Stimulated activated CD4-positive, alpha-beta T cell treated with anti-CD3 and anti-CD28 coated beads, Interleukin-15, amount 100 ng/mL, for 1 hour (primary cell): ENCODE measurements at places on chromosomes 6 and 20.

DNA sequence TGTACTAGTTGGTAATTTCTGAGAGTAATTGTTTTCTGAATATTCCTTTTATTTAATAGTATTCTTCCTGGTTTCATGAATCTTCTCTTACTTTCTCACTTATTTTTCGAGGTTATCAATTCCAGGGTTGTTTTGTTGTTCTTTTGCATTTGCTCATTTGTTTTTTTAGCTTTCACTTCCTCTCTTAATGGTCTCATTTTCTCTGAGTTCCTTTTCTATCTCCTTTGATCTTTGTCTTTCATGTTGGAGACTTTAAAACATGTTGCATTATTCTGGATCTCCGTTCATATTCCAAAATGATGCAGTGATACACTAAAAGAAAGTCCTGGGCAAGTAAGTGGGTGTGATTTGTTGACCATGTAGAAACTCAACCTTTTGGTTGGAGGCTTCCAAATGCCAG is 345.3 kb upstream of the SLC35B3 start:
- no peak for DNase-seq

DNA sequence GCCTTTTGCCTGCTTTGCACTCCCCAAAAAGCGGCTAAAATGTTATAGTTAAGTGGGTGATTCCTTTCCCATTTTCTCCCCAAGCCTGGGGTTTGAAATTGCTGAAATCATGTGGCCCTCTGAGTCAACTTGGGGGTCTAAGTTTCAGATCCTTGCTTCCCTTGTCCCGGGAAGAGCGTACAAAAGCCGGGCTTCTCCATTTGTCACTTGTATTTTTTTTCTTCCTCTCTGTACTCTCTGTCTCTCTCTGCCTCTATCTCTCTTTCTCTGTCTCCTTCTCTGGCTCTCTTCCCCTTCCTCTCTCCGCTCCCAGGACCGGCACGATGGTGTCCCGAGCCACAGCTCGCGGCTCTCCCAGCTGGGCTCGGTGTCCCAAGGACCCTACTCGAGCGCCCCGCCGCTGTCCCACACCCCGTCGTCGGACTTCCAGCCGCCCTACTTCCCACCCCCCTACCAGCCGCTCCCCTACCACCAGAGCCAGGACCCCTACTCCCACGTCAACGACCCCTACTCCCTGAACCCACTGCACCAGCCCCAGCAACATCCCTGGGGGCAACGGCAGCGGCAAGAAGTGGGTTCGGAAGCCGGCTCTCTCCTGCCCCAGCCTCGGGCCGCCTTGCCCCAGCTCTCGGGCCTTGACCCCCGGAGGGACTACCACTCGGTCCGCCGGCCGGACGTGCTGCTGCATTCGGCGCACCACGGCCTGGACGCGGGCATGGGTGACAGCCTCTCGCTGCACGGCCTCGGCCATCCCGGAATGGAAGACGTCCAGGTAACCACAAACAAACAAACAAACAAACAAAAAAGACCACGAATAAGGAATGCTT is 4.6 kb downstream of the TFAP2B start:
- DNase-seq: no peak

- no peak for DNase-seq
Measured at GRCh38 chr6:105545947-105546731, 143.3 kb upstream of the PREP start.

DNA sequence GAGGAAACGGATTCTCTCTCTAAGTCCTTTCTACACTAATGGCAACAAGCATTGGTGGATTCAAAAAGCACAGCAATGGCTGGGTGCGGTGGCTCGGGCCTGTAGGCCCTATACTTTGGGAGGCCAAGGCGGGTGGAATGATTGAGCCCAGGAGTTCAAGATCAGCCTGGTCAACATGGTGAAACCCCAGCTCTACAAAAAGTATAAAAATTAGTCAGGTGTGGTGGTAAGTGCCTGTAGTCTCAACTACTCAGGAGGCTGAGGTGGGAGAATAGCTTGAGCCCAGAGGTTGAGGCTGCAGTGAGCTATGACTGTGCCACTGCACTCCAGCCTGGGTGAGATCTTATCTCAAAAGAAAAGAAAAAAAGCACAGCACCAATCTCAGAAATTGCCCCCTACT is 19.3 kb downstream of the PAQR8 start:
- DNase-seq: no peak

DNA sequence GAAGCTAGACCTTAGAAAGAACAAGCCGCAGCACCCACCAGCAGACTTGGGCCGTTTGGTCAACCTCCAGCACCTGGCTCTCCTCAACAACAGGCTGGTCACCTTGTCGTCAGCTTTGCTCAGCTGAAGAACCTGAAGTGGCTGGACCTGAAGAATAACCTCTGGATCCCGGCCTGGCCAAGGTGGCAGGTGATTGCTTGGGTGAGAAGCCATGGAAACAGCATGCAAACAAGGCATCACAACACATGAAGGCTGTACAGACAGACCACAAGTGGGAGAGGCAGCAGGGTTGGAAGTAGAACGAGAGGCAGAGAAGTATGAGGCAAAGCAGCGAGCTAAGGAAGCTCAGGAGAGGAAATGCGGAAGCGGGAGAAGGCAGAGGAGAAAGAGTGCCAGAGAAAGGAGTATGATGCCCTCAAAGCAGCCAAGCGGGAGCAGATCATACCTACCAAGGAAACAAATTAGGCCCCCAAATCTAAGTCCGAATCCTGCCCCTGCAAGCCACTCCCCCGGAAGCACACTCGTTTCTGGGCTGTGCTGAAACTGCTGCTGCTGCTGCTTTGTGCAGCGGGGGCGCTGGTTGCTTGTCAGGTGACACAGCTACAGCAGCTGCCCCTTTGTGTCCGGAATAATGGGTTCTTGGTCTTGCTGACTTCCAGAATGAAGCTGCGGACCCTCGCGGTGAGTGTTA is 121.6 kb upstream of the LGSN start:
- DNase-seq: no peak

GRCh38 chr20:22509090-22509842 is 75.1 kb downstream of the FOXA2 start:
- no peak for DNase-seq

DNA sequence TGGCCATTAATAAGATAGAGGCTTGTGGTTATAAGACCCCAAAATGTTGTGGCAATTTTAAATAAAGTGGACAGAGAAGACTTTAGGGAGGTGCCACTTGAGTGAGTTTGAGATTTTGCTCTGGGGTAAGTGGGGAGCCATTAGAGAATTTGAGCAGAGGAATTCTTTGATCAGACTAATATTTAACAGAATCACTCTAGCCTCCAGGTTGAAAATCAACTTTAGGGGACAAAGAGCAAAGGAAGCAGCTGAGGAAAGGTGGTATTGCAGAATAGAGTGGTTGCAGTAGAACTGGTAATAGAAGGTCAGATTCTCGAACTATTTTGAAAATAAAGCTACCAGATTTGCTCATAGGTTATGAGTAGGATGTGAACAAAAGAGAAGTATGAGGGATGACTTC is 50.7 kb upstream of the RNF146 start:
- no peak for DNase-seq

DNA sequence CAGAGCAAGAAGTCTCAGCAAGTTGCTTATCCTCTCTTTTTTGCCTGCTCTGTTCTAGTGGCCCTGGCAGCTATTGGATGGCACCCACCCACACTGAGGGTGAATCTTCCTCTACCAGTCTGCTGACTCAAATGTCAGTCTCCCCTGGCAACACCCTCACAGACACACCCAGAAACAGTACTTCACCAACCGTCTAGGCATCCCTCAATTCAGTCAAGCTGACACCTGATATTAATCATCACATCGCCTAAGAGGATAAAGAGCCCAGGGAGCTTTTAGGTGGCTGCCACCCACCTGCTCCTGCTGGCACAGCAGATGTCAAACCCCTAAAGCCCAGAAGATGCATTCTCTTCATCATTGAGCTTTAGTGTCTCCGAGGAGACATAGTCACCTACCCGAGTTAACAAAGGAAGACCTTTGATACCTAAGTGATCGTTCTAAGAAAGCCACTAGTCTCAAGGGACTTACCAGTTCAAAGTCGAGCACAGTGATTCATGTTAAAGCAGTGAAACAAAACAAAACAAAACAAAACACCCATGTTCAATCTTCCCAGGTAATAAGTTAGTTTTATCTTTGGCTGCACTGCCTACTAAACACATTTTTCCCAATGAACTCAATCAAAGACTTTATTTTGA is 97.7 kb upstream of the KCNQ5 start:
- no peak for DNase-seq

GRCh38 chr20:1997483-1998192 is 3.8 kb upstream of the PDYN start:
- DNase-seq: no peak

GRCh38 chr6:27163834-27164233 is 83.7 kb upstream of the PRSS16 start:
- no peak for DNase-seq

DNA sequence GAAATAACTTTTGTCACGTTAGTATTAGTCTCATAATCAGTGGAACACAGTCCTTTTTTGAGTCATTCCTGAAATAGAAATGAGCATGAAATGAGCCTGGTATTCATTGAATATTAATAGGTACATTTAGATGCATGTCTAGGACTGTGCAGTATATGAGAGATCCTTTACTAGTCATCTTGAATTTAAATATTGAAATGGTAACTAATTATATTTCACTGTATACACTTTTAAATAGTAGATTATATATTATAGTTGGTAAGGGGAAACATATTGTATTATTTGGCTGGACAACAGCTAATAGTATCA is 59.4 kb downstream of the RSPO3 start:
- DNase-seq: no peak
